Natural killer cell treated with Interleukin-12 subunit alpha and Interleukin-12 subunit beta and Interleukin-15 and Interleukin-18, amount 100 ng/mL, for 72 hours (primary cell): ENCODE measurements at places on chromosomes 16 and 17. TPM values are rescaled to one million over a fixed set of nuclear protein-coding genes. Genes with fewer than 3 reads are reported as not detected.
A peak's percentile ranks its signal among the peaks of the same experiment; 100 is the strongest.

GRCh38 chr16:51635181-51635580, 484.1 kb upstream of the SALL1 start:
- no peak for DNase-seq

- peak; percentile 28 for DNase-seq
Measured at GRCh38 chr17:45413498-45413923, 19.2 kb downstream of the ARHGAP27 start.

GRCh38 chr16:457732-458400, 32.4 kb downstream of the RAB11FIP3 start:
- no peak for DNase-seq

DNA sequence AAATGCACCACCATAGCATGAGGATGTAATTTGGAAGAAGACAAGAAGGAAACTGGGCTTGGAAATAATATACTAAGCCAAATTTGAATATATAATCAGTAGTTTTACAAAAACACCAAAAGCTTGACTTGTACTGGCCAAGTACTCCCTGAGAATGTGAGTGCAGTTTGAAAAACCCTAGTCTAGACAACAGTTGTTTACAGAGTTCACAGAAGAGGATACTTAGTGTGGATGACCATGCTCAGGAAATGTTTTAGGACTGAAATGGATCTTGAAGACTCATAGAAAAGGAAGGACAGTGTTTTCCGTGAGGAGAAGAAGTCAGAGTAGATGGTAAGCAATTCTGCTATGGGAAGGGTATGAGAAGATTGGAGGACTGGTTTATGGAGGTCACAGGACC, 1.9 kb upstream of the CDYL2 start:
- no peak for DNase-seq

DNA sequence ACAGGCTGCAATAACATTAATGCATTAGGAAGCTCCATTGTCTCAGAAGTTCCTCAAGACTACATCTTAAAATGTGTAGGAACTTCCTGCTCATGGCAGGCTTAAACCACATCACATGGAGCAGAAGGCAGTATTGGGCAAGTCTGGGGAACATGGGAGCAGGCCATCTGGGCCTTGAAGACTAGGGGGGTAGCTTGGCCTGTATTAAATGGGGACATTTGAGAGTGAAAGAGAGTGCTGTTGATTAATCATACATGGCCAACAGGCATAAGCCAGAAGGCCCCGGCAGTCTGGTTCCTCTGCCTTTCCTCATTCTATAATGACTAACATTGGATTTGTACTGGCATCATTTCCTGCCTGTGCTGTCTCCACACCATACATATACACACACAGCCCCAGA, 25.2 kb upstream of the SLC5A11 start:
- no peak for DNase-seq

DNA sequence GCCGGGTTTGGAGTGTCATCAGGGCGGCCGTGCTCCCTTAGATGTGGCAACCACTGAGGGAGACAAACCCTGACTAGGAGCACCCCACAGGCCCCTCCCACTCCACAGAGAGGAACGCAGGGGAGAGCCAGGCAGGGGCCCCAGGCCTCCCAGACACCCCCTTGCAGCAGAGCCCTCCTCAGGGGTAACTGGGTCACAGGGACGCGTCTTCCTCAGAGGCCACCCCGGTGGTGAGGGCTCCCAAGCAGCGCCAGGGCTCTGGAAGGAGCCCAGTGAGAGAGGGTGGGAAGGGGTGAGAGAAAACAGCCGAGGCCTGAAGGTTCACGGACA, 11.4 kb downstream of the FSCN2 start:
- no peak for DNase-seq

DNA sequence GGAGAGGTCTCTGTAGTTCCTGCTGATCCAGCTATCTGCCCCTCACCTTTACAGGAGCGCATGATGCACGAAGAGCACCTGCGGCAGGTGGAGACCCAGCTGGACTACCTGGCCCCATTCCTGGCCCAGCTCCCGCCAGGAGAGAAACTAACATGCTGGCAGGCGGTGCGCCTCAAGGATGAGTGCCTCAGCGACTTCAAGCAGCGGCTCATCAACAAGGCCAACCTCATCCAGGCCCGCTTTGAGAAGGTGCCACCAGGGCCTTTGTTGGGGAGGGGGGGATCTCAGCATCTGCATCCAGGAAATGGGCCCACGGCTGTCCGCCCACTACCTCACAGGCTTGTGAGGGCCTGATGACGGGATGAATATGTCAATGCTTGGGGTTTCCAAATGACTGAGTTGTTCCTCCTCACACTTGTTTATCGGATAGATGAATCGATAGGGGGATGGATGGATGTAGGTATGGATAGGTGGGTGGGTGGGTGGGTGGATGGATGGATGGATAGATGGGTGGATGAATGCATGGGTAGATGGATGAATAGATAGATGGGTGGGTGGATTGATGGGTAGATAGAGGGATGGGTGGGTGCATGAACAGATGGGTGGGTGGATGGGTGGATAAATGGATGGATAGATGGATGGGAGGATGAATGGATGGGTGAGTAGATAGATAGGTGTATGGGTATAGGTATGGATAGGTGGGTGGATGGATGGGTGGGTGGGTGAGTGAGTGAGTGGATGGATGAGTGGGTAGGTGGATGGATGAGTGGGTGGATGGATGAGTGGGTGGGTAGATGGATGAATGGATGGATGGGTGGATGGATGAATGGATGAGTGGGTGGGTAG, 7.0 kb upstream of the KATNB1 start:
- DNase-seq = no peak

The IGFALS gene
- total RNA-seq = not detected

The KRT20 gene
- total RNA-seq = not detected
